ENCODE measurements at places on chromosomes 3 and 15.
A peak's percentile ranks its signal among the peaks of the same experiment; 100 is the strongest.

DNA sequence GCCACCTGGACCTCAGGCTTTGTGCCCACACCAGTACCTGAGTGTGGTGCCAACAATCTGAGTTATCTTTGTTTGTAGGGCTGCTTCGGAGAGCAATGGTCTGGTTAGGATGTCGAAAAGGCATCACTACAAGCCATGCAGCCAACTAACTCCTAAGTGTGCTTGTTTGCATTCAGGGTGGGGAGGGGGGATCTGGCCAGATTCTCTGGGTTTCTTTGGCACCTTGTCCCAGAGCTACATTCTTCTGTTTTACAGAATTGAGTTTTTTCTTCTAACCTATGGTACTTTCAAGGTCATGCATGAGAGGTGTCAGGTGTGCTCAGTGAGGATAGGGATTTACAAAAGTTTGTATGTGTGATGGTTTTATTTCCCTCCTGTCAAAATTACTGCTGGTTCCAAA is 391.4 kb upstream of the RARB start:
- DNase-seq, result no peak

DNA sequence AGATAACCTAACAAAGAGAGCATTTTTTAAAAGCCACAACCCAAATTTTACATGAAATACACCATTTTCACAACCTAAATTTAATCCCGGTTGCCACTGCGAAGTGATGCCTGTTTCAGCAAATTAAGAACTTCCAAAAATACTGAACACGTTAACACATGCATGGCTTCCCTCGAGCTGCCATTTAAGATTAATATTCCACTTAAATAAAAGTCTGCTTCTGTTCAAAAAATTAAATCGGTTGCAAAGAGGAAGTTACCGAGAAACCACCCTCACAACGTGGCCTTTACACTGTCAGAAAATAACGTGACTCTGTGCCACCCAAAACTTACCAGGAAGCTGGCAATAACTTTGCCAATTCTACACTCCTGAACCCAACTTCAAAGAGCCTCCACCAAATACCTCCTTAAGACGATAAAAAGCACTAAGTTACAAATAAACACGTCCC is 1.2 kb downstream of the TBL1XR1 start:
- no peak for DNase-seq

DNA sequence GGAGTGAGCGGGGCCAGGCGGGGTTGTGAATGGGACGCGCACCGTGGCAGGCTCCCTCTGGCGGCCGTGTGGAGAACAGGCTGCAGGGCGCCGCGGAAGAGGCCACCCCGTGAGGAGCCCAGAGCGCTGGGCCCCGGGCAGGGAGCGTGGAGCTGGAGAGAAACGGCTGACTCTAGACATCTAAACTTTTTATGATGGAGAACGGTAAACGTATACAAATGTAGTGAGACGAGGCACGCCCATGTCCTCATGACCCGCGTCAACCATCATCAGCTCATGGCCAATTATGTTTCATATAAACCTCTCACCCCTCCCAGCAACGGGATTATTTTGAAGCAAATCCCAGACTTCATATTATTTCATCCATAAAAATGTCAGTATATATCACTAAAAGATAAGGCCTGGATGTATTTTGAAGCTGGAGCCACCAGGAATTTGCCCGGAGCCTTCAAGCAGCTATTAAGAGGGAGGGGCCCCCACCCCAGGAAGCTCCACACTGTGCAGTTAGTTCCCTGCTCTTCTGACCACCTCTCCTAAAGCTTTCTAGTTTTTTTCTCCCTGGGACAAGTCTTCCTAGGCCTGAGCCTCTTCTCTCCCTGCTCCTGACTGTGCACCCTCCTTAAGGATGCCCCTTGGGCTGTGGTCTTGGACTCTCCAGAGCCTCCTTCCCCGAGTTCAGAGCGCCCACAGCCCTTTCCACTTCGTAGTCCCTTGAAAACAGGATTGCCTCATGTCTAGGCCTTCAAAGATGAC is 149.5 kb downstream of the SMAD6 start:
- DNase-seq, result peak; percentile 48

GRCh38 chr15:79919749-79920511 is 23.1 kb upstream of the MTHFS start:
- DNase-seq, result no peak

- no peak for DNase-seq
These were observed 8.6 kb downstream of the VPS8 start for GRCh38 chr3:184820525-184820924.

DNA sequence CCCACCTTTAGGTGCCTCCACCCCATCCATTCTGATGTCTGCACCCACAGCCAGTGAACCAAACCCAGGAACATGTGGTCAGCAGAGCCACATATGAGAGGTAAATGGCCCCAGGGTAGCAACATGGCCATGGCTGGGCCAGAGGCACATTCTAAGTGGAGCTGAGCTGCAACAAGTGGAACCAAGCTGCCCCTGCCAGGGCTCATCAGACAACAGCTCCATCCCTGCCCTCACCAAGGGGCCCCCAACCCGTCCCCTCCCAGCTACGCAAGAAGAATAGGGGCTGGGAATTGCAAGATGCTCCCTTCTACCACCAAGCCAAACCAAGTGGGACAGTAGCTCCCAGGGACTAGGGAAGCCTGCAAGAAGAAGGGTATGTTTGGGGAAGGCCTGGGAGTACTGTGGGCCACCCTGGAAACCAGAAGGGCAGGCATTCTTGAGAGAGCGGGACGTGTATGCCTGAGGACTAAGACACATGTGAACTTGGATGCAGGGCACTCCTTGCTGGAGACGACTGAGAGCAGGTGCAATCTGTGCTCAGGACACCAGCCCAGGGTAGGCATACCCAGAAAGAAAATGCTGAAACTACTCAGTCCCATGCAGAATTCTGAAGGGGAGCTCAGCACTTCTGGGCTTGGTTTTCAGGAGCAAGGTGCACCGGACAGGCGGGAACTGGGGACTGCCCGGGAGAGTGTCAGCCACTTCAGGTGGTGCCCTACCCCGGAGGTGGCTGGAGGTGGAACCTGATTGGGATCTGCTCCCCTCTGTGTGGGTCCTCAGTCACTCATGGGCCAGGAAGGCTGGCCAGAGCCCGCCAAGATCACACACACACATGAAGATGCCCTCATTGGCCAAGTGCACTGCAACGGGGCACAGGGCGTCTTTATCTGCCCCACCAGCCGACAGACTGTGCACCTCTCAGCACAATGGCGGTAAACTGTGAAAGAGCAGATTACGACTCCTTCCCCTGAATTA is 9.5 kb downstream of the MYL3 start:
- DNase-seq, result no peak

GRCh38 chr15:90818251-90819210 is 49.9 kb upstream of the FURIN start:
- no peak for DNase-seq

- DNase-seq, result no peak
These were observed 243.3 kb upstream of the RARB start for GRCh38 chr3:25184641-25185250.

- no peak for DNase-seq
These were observed 8.4 kb downstream of the GOLM2 start for GRCh38 chr15:44296625-44297524.
